ENCODE measurements at places on chromosomes 12 and 14.
A peak's percentile ranks its signal among the peaks of the same experiment; 100 is the strongest.

GRCh38 chr14:85762526-85762925, 232.6 kb downstream of the FLRT2 start:
- DNase-seq = no peak

- DNase-seq = peak; percentile 46
These were observed 12.0 kb upstream of the BLTP3B start for GRCh38 chr12:100154474-100155247.

DNA sequence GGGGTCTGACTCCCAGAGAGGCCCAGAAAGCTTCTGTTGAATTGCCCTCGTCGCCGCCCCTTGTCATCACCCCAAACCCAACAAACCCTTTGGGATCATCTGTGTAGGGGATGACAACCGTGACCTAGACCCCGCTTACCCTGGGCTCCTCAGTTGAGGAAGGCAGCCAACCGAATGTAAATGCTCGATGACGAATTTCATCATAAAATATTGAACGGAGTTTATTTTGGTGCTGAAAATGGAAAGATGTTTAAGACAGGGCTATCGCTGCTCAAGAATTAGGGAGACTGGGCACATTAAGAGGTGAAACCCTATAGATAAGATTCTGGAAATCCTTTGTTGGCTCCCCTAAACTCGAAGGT, 512 bp downstream of the ACTR10 start:
- DNase-seq = no peak

- no peak for DNase-seq
These were observed 127.1 kb downstream of the DIO2 start for GRCh38 chr14:80084196-80084595.

- DNase-seq = no peak
These were observed at the start of gene HHIPL1 for GRCh38 chr14:99644723-99645544. Gene HHIPL1, plus strand, starts transcription at chr14:99645129. Its CDS starts 79 bp downstream, at chr14:99645208.

DNA sequence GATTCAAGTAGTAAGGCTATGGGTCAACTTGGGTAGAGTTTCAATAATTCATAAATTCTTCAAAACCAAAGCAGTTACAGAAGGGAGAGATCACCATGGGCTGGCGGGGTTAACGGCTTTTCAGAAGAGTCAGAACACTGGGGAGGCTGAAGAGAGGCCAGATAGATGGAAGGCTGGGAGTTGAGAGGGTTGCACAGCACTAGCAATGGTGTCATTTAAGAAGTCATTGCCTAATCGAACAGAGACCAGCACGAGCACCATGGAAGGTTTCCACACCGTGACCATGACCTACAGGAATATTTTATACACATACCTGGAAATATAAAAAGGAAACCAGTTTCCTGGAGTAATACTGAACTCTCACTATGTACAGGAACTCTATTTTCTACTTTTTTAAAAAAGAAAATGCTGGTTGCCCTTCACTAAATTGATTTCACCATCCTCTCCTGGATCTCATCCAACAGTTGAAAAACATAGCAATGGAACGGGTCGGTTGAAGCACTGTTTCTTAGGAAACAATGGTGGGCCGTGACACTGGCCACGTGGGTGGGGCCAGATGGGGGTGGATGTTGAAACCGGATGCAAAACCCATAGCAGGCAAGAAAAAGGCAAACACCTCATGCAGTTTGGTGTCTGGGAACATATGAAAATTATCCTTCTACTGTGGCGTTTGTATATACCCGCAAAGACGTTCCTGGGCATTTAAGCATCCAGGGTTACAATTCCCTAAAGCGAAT, 38.0 kb upstream of the RIN3 start:
- no peak for DNase-seq
